ENCODE measurements at places on chromosomes 1 and 21.

DNA sequence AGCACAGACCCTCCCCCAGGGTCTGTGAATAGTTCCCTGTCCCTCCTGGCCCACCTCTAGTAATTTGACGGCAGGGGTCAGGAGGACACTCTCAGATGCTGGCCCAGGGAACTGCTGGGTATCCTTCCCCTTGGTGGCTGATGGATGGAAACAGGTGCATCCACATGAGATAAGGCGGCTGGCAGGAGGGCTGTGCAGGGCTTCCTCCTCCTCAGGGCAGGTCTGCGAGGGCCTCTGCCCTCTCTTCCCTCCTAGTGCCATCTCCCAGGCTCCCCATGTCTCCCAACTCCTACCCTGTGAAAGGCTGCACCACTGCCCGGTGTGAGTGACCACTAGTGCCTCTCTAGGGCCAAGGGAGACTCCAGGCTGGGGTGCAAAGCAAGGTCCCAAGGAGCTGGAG is 123.9 kb downstream of the GLIS1 start:
- no peak for DNase-seq

DNA sequence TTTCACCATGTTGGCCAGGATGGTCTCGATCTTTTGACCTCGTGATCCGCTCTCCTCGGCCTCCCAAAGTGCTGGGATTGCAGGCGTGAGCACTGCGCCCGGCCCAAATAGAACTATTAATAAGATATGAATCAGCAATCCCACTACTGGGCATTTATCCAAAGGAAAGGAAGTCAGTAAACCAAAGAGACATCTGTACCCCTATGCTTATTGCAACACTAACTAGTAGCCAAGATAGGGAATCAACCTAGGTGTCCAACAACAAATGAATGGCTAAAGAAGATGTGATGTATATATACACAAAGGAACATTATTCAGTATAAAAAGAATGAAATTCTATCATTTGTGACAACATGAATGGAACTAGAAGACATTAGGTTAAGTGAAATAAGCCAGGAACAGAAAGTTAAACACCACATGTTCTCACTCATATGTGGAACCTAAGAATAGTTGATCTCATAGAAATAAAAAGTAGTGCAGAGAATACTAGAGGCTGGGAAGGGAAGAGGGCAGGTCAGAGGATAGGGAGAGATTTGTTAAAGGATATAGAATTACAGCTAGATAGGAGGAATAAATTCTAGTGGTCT is 48.8 kb downstream of the XPR1 start:
- no peak for DNase-seq

- DNase-seq = no peak
These were observed 9.0 kb upstream of the CSRP1 start for GRCh38 chr1:201515895-201516294.

- DNase-seq = no peak
These were observed 5.9 kb downstream of the RCSD1 start for GRCh38 chr1:167635941-167636340.

DNA sequence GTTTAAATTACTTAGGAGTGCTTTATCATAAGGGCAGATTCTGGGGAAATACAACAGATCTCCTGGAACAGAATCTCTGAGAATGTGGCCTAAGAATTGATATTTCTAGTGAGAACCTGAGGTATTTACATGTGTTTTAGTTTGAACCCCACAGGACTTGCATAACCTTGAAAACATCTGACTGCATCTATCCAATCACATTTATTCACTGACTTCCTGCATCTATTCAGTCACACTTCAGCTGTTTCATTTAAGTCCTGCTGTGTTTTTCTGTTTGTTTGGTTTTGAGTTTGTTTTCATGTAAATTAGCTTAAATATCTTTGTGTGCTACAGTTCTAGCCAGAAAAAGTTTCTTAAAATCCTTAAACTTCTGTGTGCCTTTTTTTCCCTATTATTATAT is 1260.7 kb downstream of the PLA2G4A start:
- no peak for DNase-seq

GRCh38 chr1:55981010-55981650 is 598.2 kb downstream of the PLPP3 start:
- no peak for DNase-seq

DNA sequence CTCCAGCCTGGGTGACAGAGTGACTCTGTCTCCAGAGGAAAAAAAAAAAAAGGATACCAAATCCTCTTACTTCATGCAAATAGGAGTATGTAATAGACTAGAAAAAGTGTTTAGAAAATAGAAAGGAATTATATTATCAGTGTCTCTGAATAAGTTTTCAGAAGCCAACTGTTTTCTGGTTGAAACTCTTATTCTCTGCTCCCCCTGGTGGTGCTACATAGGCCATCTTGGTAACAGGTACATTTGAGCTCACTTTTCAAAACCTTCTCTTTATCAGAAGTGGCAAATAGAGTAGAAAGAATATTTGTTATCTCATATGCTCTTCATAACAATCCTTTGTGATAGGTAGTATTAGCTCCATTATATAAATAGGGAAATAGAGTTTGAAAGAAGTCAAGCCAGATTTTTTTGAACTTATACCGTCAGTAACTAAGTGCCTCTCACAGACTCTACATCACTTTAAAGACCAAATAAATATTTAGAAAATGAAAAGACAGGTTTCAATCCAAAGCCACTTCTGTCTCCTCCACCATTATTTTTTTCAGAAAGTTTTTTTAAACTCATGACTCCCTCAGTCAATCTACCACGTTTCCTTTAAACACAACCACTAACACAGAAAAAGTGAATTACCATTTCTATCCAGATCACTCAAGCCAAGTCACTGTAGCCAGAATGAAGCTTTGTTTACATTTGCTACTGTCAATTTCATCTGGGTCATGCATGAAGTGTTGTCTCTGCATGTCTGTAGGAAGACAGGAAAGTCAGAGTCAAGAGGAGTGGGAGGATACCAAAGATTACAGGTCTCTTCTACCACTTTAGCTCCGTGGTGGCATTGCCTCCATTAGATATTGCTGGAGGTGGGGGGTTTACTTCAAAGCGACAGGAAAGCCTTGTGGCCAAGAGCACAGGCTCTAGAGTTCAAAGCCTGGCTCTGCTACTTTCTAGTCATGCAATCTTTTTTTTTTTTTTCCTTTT is 45.6 kb downstream of the IL23R start:
- no peak for DNase-seq

DNA sequence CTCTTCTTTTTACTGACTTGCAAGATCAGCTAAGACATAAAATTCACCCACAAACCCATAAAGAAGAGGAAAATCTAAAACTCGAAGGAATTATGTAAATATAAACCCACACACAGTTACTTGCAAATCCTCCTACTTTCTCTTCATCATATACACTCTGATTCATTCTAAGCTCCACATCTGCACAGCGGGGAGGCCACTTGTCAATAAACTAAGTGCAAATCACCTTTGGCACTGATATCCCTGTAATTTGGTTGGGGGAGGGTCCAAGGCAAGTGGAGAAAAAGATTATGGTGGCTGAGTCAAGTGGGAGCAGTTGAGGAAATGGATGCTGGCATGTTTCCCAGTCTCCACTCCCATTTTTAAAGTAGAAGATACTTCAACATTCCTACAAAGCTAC is 596.5 kb downstream of the MATN1 start:
- peak; percentile 48 for DNase-seq

GRCh38 chr1:76866566-76866965 is 714 bp upstream of the ST6GALNAC5 start:
- no peak for DNase-seq

DNA sequence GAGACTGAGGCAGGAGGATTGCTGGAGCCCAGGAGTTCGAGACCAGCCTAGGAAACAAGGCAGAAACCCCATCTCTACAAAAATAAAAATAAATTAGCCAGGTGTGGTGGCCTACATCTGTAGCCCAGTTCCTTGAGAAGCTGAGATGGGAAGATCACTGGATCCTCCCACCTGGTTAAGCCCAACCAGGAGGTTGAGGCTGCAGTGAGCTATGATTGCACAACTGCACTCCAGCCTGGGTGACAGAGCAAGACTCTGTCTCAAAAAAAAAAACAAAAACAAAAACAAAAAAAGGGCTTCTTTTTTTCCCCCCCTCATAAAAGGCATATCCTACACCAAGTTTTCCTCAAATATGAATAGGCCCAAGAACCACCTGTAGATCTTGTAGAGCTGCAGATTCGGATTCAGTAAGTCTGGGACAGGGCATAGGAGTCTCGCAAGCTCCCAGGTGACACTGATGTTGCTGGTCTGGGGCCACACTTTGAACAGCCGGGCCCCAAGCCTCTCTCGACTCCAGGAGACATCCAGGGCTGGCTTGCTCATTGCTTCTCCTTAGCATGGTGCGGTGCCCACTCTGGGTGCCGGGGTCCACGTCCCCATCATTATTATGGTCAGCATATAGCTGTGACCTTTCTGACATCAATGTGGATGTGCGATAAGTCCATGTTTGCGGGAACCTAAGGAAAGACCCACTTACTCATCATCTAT is 22.1 kb upstream of the UMODL1 start:
- no peak for DNase-seq

- peak; percentile 97 for DNase-seq
These were observed 35.5 kb downstream of the AHDC1 start for GRCh38 chr1:27568300-27569087.

DNA sequence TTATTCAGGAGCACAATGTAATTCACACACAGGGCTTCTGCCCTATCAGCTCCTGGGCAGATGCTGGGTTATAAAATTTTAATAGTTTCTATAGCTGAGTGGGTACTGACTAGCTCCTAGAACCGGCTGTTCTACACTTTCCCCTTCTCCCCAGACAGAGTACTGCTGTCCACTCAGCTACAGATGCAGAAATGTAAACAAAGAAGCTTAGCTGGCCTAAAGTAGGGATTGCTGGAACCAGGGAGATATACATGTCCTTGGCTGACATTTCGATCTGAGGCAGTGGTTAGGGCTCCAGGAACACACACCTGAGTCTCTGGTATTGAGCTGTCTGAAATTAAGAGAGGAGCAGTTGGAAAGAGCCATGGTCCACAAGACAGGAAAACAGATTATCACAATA is 211.5 kb upstream of the USP24 start:
- DNase-seq = no peak

DNA sequence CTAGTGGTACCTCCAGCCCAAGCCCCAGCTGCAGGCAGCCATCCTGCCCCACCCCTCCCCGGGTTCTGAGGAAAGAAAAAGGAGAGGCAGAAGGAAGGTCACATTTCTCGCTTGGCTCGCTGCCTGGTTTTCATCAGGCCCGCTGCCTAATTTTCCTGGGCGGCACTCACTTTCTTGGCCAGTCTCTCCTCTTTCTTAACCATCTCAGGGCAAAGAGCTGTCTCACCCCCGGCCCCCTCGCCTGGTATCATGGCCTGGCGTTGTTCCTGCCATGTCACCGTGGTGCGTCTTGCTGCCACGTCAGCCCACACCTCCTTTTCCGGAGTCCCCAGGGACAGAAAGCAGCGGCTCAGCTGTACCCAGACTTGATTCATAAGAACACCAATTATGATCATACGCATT is 26.6 kb upstream of the CASZ1 start:
- no peak for DNase-seq

DNA sequence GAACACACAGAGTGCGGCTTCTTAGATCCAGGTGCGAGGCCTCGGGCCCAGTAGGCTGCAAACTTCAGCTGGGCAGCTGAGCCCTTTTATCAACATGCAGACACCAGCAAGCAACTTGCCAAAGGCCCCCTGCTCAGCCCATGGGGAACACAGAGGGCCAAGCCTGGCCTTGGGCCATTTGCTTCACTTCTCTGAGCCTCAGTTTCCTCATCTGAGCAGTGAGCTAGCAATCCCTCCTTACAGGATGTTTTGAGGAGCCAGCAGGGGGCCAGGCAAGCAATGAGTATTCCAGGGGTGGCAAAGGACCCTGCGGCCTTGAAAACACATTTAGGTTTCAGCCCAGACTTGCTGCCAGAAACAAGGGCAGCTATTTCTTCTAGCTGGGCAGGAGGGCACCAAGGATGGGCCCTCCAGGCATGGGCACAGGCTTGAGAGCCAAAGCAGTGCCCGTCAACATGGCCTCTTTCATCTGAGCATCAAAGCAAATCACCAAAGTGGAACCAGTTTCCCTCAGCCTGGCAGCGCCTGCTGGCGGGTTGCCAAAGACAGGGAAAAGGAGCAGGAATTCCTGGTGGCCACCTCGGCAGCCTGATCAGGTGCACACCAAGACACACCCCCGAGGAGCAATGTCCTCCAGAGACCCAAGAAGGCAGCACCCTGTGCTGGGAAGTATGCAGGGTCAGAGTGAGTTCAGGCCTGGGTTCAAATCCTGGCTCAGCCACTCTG is 1.4 kb downstream of the MATN1 start:
- no peak for DNase-seq

- DNase-seq = no peak
These were observed 24.0 kb upstream of the STUM start for GRCh38 chr1:226524547-226524946.

DNA sequence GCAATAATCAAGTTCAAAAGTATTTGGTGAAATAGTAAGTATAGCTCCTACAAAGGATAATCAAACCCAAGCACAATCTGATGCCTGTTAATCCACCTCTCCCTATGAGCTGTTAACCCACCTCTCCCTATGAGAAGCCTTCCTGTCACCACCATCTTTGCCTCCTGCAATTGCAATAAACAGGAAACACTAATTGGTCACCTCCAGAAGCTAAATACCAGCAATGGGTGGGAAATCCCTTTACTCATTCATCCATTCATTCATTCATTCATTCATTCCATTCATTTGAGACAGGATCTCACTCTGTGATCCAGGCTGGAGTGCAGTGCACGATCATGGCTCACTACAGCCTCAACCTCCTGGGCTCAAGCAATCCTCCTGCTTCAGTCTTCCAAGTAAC is 132.8 kb downstream of the RERE start:
- no peak for DNase-seq

- DNase-seq = no peak
These were observed 25.9 kb downstream of the RHBG start for GRCh38 chr1:156394835-156395461.

GRCh38 chr1:234907940-234908405 is 220.7 kb downstream of the TOMM20 start:
- DNase-seq = no peak

DNA sequence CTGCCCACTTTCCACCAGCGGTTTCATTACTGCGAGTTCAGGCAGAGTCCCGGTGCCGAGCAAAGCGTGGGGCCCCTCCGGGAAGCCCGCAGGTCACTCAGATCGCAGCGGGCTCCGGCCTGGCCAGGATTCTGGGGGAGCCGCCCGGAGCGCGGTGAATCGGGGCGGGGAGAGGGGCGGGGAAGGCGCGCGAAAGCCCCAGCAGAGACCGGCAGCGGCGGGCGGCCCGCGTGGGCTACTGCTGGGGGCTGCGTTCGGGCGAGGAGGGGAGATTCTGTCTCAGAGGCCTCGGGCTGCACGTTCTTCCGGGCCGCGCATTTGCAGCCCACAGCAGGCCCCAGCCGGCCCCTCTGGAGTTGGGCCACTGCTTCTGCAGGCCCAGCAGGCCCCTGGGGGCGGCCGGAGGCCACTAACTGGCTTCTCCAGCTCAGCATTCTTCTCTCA is 64.7 kb downstream of the SCCPDH start:
- DNase-seq = no peak

DNA sequence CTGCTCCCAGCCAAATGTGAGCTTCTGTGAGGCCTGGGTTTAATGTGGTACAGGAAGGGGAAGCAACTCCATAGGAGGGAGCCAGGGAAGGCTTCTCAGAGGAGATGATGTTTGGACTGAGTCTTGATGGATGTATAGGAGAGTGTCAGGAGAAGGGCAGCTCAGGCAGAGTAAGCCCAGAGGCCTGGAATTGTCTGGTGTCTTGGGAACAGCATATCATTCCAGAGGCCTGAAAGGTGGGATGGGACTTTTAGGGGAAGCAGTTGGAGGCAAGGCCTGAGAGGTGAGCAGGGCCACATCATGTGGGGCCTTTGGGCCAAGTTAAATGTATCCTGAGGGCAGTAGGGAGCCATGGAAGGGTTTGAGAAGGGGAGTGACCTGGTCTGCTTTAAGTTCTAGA is 148.6 kb upstream of the WNT4 start:
- no peak for DNase-seq

GRCh38 chr1:201728731-201729130 is 100.2 kb upstream of the IPO9 start:
- DNase-seq = no peak

Measured in LoVo (cell line).